Globus pallidus (tissue), 1 donor: ENCODE measurements at places on chromosomes 7 and 10.

DNA sequence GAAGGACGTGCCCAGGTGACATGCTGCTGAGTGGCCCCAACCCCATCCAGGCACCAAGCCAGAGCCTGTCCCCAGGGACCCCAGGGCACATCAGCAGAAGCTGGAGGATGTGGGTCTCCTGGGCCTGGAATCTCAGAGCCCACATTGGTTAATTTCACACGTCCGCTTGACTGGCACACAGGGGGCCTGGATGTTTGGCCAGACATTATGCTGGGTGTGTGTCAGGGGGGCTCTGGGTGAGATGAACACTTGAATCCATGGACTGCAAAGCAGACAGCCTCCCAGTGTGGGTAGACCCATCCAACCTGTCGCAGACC lies 79.1 kb upstream of the RET start:
- DNase-seq, result no peak

GRCh38 chr7:76509931-76510877 lies at the start of gene UPK3B:
UPK3B (plus strand) TSS chr7:76510552; CDS start chr7:76510653, 101 bp downstream.
- DNase-seq, result no peak

DNA sequence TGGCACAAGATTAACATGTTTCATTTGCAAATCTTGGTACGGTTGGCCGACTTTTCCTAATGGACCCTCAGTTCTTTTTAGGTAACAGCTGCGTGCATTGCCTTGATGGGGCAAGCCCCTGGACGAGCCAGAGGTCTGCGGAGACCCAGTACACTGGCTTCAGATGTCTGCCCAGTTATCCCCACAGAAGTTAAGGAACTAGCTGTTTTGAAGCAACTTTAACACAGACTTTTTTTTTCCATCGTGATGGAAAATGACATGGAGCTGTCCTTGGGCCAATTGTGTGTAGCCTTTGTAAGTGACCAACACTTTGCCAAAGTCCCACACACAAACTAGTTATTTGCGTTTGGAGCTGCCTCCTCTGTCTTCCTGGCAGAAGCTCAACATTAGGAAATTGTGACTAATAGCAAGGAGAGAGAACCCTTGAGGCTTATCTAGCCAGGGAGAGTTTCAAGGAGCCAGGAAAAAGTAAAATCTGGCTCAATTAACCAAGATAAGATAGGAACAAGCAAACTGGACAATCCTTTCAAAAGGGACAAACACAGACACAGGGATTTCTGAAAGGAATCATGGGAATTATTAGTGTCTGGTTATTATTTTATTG lies 99.6 kb upstream of the BMPER start:
- DNase-seq, result no peak

DNA sequence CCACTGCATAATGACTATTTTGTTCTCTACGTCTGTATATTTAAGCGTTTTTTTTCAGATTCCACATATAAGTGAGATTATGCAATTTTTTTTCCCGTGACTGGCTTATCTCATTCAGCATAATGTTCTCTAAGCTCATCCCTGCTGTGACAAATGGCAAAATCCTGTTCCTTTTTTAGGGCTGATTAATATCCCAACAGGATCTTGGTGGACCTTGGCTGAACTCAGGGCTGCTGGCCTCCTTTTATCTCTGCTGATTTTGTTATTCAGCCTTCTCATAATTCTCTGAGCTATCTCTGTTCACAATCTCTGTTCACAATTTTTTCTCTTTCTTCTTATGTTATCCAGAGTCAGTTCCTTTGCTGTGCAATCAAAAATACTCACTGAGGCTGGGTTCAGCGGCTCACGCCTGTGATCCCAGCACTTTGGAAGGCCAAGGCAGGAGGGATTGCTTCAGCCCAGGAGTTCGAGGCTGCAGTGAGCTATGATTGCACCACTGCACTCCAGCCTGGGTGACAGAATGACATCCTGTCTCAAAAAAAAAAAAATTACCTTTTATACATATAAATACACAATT lies 1035.9 kb upstream of the AUTS2 start:
- no peak for DNase-seq

DNA sequence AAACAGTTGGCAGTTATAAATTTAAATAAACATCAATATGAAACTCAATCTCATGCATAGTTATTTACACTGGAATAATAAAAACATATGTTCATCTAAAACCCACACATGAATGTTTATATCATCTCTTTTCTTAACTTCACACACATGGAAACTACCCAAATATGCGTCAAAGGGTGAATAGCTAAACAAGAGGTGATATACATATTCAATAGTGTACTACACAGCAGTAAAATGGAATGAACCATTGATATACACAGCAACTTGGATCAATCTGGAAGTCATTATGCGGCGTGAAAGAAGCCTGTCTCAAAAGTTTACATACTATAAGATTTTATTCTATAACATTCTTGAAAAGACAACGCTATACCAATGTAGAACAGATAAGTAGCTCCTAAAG lies 282.5 kb upstream of the POM121L12 start:
- DNase-seq, result no peak

GRCh38 chr7:80678707-80679106 lies 40.3 kb downstream of the CD36 start:
- DNase-seq, result no peak

GRCh38 chr10:121134711-121135110 lies 283.5 kb downstream of the WDR11 start:
- no peak for DNase-seq

DNA sequence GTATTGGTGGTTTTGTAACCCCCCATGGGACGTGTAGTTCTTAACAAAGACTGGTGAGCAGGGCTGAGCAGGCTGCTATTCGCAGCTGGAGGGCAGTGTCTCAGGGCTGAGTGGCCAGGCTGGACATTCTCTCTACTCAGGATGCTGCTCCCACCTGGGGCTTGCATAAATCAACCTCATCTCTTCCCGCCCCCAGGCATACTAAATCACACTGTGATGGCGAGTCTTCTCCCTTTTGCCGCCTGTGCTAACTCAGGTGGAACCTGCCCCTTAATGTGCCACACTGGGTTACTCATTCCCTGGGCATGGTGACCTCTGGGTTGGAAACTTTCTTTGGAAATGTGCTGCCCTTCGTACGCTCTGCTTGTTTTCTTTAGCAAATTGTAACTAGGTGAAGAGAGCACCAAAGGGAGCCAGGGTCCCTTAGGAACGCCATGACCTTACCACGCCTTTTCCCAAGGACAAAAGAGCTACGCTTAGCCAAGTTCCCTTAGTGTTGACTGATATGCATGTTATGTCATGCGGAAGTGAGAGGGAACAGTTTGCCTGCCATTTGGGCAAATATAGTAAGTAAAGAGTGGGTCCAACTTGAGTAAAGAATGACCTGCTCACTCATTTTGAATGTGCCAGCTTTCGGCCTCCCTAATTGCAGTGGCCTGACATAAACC lies 40.4 kb upstream of the COBL start:
- no peak for DNase-seq

DNA sequence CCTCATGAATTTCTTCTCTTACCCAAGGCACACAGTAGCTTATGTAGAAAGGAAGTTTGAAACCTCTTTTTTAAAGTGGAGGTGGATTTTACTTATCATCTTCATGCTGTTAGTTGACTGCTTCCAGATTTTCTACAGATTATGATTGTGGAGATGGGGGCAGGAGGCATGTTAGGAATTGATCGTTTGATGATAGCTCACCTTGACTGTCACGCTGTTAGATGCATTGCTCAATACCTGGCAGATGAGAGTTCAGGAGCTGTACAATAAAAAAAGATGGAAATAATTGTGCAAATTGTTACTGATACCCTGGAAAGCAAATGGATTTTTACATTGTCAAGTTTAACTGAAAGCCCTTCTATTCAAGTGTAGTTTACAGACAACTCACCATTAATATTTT lies 340.3 kb downstream of the PLXDC2 start:
- no peak for DNase-seq

- peak; percentile 75 for DNase-seq
Observed at GRCh38 chr10:121974535-121975294, at the start of gene NSMCE4A. NSMCE4A (minus strand) TSS chr10:121975217; CDS start chr10:121975165, 52 bp downstream.

- no peak for DNase-seq
Observed at GRCh38 chr10:118682533-118682932, 72.2 kb downstream of the CACUL1 start.

- DNase-seq, result no peak
Observed at GRCh38 chr10:47339759-47340607, 8.2 kb upstream of the RBP3 start.

- no peak for DNase-seq
Observed at GRCh38 chr7:946256-946996, 8.1 kb downstream of the ADAP1 start.

DNA sequence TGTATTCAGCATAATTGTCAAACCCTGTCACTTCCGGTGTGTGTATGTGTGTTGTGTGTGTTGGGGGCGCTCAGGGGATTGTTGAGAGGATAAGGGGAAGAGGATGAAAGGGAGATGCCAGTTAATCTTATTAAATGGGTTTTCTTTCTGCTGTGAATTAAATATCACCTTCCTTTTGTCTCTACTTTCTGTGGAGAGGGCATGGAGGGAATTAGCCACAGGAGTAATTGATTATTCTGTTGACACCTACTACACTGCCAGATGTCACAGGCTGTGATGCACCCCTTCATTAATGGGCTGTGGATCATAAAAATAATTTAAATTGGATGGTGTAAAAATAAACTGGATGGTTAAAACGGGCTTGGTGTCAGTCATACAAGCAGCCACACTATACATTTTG lies 311.9 kb downstream of the MDFIC start:
- no peak for DNase-seq

DNA sequence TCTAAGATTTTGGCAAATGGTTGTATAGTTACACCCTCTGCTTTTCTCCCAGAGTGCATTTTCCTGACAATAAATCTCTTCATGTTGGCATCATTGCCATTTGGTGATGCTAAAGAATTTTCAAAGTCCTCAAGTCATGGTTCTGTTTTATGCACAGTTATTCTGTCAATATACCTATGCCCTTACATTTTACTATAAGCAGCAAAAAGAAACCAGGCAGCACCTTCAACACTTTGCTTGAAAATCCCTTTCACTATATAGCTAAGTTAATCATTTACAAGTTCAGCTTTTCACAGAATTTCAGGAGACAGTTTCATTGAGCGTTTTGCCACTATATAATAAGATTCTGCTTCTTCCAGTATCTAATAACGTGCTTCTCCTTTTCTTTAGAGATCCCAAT lies 22.6 kb downstream of the FIGNL1 start:
- DNase-seq, result no peak

- no peak for DNase-seq
Observed at GRCh38 chr10:79435271-79436065, 10.0 kb downstream of the ZCCHC24 start.

DNA sequence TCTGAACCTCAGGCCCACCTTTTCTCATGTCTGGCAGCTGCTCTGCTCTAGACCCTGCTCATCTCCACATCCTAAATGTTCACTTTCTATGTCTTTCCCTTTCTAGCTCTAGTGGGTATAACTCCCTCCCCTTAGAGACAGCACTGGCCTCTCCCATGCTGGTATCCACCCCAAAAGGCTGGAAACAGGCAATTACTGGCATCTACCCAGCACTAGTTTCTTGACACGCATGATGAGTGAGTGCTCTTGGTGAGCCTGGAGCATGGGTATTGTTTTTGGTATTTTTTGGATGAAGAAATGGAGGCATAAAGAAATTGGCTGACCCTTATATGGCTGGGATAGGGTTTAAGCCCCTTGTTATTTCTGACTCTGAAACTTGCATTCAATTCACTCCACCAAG lies 156.0 kb downstream of the EGFR start:
- DNase-seq, result no peak

- no peak for DNase-seq
Observed at GRCh38 chr10:49281461-49281860, 17.5 kb upstream of the C10orf71 start.

- no peak for DNase-seq
Observed at GRCh38 chr7:24769851-24770250, 12.6 kb upstream of the GSDME start.

DNA sequence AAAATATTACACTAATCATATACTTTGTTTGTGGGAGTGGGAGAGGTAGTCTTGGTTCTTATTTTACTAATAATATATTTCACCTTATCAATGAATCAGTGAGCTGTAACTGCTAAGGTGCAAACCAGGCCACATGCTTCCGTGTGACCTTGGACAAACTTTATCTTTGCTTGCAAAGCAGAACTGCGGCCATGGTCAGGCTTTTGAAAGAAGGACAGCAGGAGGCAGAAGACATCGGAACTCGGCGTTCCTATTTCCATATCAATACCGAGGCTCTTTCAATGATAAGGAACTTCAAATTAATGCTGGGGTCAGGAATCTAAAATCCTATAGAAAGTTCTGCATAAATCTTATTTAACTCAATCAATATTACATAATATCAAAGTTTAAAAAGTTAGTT lies 491.9 kb upstream of the PFKP start:
- DNase-seq, result no peak

DNA sequence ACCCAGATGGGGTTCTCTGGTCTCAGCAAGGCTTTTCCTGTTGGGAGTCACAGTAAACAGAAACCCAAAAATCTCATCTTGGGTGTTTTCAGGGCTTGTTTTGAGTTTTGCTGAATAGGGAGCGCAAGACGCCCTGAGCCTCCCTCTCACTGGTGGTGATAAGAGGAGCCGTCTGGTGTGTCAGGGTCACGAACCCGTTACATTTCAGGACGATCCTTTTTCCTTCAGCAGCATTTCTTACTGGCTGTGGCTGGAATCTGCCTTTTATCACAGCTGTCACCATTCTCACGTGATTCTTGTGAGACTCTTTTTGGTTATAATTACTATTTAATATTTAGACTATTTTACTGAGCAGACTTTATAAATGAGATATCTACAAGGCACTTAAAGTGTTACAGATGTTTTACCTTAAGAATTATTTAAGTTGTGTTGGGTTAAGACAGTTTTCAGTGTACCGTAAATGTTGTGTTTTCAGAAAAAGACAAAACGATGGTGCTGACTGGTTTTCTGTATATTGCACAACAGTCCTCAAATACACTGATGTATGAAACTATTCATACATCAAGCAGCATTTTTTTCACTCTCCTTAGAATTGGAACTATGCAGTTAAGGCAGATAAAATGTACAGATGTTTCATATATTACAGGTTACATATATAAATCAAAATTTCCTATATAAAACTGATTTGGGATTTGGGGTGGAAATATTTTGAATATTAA lies 2.2 kb upstream of the GET4 start:
- no peak for DNase-seq
